ENCODE measurements at places on chromosomes 7 and 10.

GRCh38 chr7:49563693-49564378 lies 209.6 kb upstream of the VWC2 start:
- DNase-seq: no peak

DNA sequence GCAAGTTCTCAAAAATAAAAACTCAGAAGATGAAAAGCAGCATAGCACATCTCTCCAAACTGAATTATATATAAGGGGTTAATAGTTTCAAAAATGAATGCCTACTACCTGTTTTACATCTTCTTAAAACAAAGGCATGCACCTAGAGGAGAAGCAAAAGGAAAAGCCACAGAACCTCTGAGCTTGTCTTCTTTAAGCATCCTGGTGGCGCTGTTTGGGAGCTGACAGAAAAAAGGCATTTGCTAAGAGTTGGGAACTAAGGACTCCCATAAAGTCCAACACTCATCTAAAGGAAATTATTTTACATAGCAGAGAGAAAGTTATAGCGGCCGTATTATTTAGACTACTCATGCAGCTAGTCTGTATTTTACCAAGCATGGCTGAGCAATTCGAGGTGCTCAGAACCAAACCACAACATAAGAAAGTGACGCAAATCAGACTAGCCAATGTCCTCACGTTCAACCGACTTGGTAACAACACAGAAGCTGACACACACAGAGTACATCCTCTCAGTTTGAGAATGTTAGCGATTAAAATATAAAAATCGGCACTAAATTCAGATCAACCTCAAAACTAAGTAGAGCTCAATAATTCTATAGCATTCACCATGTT lies 38.8 kb downstream of the PTN start:
- DNase-seq: no peak

GRCh38 chr7:17380736-17381662 lies 82.5 kb downstream of the AHR start:
- DNase-seq: no peak

GRCh38 chr10:119231654-119232053 lies 24.3 kb downstream of the GRK5 start:
- DNase-seq: peak; percentile 63
